ENCODE measurements at places on chromosomes 3 and 15.

DNA sequence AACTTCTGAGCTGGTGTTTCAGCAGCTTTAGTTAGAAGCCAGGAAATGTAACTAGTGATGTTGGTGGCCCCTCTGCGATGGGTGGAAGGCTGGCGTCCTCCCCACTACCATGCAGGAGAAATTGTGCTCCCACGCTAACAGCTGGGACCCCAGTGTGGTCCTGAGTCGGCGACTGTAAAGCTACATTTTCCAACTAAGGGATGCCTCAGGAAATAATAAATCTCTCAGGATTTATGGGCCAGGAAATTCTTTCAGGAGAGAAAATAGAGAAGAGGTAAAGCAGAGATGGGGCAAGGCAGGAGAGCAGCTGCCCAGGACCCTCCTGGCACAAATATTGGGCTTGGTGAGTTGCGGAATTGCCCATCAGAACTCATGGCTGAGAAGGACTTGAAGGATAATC is 186.9 kb downstream of the OPA1 start:
- no peak overlapping the region for H3K27ac ChIP-seq
- DNase-seq, result no peak
- H3K4me1 ChIP-seq, result no peaks in the 10 kb centered on the region
- no peaks in the 10 kb centered on the region for H3K27me3 ChIP-seq
- no peak overlapping the region for H3K4me3 ChIP-seq
- no peaks in the 10 kb centered on the region for H3K36me3 ChIP-seq

DNA sequence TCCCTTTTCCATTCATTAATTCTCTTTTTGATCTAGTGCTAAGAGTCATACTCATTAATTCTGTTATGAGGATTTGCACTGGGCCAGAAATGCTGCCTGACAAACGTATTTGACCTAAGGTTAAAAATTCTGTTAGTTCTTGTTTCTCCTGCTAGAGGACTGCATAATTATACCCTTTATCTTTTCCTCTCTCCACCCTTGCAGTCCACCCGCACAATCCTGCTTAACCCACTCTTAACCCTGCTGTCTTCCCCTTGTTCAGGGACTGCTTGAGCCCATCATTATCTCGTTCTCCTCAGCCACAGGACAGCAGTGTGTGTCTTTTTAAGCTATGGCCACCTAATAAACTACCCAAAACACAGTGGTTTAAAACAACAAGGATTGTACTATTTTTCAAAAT is 31.1 kb upstream of the DYNC1LI1 start:
- DNase-seq, result no peak
- no peaks in the 10 kb centered on the region for H3K36me3 ChIP-seq
- H3K4me3 ChIP-seq, result no peak overlapping the region
- H3K27ac ChIP-seq, result no peak overlapping the region
- H3K4me1 ChIP-seq, result no peaks in the 10 kb centered on the region

GRCh38 chr15:65182538-65182937 is 2.6 kb downstream of the CLPX start:
- DNase-seq, result no peak
- no peaks in the 10 kb centered on the region for H3K27me3 ChIP-seq
- H3K4me3 ChIP-seq, result no peak overlapping the region
- peaks cover 37% of the 10 kb centered on the region for H3K36me3 ChIP-seq
- H3K27ac ChIP-seq, result no peak overlapping the region
- peaks cover 42% of the 10 kb centered on the region for H3K4me1 ChIP-seq

- peak overlapping the region; percentile 14 for H3K27ac ChIP-seq
- H3K27me3 ChIP-seq, result no peaks in the 10 kb centered on the region
Measured at GRCh38 chr3:27590437-27591298, 106.5 kb upstream of the SLC4A7 start.

DNA sequence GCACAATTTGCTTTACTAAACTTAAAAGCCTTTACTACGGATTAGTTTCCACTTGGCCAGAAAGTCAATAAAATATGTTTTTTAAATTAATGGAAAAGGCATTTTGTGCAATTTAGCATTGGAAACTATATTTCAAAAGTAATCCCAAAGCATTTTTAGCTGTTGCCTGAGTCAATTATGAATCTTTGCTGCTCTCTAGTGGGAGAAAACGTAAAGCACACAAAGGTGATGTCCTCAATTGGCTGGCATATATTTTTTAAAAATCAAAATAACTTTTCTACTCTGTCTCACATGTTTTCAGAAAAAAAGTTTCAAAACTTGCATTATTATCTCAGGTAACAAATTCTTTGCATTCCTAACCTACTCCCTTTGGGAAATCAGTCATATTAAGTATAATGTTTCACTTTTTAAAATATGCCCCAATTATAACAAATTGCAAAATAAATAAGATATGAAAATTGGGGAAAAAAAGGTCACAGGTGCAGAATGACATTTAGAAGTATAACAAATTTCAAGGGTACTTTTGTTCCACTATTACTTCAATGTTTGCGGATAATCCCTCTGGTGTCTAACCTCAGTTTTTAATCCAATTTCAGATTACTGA is 47.2 kb upstream of the TEX55 start:
- no peaks in the 10 kb centered on the region for H3K36me3 ChIP-seq
- H3K4me1 ChIP-seq, result no peaks in the 10 kb centered on the region
- H3K27ac ChIP-seq, result no peak overlapping the region
- DNase-seq, result no peak
- H3K4me3 ChIP-seq, result no peak overlapping the region

DNA sequence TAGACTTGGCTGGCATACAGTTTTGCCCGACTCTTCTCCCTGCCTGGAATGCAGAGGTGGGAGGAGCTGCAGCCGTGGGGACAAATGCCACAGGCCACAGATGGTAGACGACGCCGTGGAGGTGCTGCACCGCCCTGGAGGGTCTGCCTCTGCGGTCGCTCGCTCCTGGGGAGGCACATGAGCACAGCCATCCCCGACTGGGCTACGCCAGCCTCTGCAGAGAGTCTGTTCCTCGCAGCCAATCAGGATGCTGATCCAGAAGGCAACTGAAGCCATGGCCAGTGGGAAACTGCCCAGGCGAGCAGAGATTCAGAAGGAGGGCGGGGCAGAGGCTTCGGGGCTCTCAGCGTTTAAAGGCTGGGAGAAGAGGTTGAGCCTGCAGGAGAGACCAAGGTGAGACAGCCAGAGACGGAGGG is 11.9 kb upstream of the LRRC15 start:
- no peak overlapping the region for H3K4me3 ChIP-seq
- peaks cover 10% of the 10 kb centered on the region for H3K27me3 ChIP-seq
- no peaks in the 10 kb centered on the region for H3K36me3 ChIP-seq
- peak; percentile 51 for DNase-seq
- H3K27ac ChIP-seq, result no peak overlapping the region
- no peaks in the 10 kb centered on the region for H3K4me1 ChIP-seq

- H3K27ac ChIP-seq, result no peak overlapping the region
- no peaks in the 10 kb centered on the region for H3K36me3 ChIP-seq
- H3K4me3 ChIP-seq, result no peak overlapping the region
- no peaks in the 10 kb centered on the region for H3K27me3 ChIP-seq
- no peak for DNase-seq
Measured at GRCh38 chr3:23115171-23115877, 87.8 kb upstream of the UBE2E2 start.

GRCh38 chr3:124584552-124585391 is 145.5 kb upstream of the UMPS start:
- peak overlapping the region; percentile 54 for H3K4me3 ChIP-seq
- peaks cover 43% of the 10 kb centered on the region for H3K27me3 ChIP-seq
- DNase-seq, result peak; percentile 88
- H3K27ac ChIP-seq, result peak overlapping the region; percentile 69
- peaks cover 8% of the 10 kb centered on the region for H3K4me1 ChIP-seq

DNA sequence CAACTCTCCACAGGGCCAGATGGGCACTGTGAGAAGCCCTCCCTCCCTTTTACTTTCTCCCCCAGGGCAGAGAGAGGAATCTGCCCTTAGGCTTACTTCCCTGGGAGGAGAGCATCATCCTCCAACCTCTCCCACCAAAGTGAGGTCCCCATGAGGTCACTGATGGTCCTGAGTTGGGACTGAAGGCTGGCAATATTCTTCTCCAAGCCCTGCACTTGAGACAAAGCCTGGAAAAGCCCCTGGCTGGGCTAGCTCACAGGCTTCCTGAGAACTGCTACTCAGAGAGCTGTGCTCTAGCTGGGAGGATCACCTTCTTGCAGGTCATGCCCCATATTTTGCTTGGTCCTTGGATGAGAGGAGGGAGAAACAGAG is 110.0 kb upstream of the MEF2A start:
- peaks cover 39% of the 10 kb centered on the region for H3K4me1 ChIP-seq
- no peaks in the 10 kb centered on the region for H3K36me3 ChIP-seq
- peak overlapping the region; percentile 79 for H3K27ac ChIP-seq
- no peaks in the 10 kb centered on the region for H3K27me3 ChIP-seq

GRCh38 chr3:171168086-171168485 is 141.6 kb upstream of the SLC2A2 start:
- no peaks in the 10 kb centered on the region for H3K4me1 ChIP-seq
- H3K36me3 ChIP-seq, result no peaks in the 10 kb centered on the region
- H3K4me3 ChIP-seq, result no peak overlapping the region
- H3K27me3 ChIP-seq, result no peaks in the 10 kb centered on the region
- no peak overlapping the region for H3K27ac ChIP-seq
- no peak for DNase-seq

DNA sequence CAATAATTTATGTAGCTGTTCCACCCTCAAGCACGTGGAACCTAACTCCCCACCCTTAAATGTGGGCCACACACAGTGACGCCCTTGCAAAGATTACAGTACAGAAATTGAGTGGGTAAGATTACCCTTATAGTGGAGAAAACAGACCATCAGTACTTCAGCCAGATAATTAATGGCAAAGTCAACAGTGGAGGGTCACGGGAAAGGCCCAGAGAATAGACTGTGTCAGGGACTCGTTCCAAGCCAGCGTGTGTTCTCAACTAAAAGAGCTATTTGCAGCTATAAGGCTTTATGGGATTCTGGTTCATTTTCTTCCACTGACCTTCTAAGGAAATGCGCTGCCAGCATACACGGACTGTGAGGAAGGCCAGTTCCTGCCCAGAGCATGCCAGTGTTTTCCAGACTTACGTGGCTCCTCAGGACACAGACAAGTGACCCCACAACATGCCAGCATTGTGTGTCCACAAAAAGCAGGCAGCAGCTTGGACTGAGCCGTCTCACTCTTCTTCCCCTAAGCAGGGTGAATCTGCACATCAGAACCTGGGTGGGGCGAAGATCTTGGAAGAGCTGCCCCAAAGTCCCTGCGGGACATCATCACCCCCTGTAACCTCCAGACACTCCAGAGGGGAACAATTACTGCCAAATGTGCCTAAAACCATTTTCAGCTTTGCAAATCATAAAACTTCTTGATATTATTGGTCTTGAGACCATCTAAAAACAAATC is 428.5 kb downstream of the OCA2 start:
- H3K27ac ChIP-seq, result no peak overlapping the region
- H3K27me3 ChIP-seq, result no peaks in the 10 kb centered on the region
- no peak for DNase-seq
- H3K4me3 ChIP-seq, result no peak overlapping the region
- no peaks in the 10 kb centered on the region for H3K36me3 ChIP-seq

GRCh38 chr15:63463036-63463435 is 41.4 kb upstream of the USP3 start:
- no peak for DNase-seq
- H3K4me3 ChIP-seq, result no peak overlapping the region
- H3K4me1 ChIP-seq, result peaks cover 8% of the 10 kb centered on the region

DNA sequence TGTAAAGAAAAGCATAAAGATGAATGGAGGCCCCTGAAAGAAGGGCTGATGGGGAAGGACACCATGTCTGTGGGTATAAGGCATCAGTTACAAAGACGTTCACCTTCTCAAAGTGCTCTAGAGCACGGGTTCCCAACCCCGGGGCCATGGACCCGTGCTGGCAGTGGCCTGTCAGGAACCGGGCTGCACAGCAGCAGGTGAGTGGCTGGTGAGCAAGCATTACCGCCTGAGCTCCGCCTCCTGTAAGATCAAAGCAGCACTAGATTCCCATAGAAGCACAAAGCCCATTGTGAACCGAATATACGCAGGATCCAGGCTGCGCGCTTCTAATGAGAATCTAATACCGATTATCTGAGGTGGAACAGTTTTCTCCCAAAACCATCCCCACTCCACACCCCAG is 25.7 kb downstream of the MYO1E start:
- H3K36me3 ChIP-seq, result no peaks in the 10 kb centered on the region
- no peaks in the 10 kb centered on the region for H3K27me3 ChIP-seq
- DNase-seq, result no peak
- no peak overlapping the region for H3K27ac ChIP-seq
- H3K4me3 ChIP-seq, result no peak overlapping the region

- DNase-seq, result no peak
- H3K4me1 ChIP-seq, result peaks cover 16% of the 10 kb centered on the region
- no peak overlapping the region for H3K4me3 ChIP-seq
- peaks cover 8% of the 10 kb centered on the region for H3K36me3 ChIP-seq
- no peak overlapping the region for H3K27ac ChIP-seq
- H3K27me3 ChIP-seq, result no peaks in the 10 kb centered on the region
Measured at GRCh38 chr3:120683213-120683612, 1.2 kb upstream of the HGD start.

DNA sequence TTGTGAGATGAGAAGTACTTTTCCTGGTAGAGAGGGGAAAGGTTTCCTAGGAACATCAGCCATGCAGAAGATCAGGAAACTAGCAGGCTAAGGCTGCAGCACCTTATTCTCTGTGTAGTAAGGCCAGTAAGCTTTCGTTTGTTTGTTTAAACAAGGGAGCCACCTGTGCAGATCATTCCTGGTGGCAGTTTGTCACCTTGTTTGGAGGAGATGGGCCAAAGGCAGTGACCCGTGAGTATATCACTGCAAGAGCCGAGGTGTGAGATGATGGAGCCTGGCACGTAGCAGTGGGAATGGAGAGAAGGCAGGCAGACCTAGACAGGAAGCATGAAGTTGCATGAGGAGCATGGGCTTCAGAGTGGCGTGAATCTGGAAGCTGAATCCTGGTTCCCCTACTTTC is 19.6 kb downstream of the ATG7 start:
- no peaks in the 10 kb centered on the region for H3K27me3 ChIP-seq
- peak overlapping the region; percentile 90 for H3K27ac ChIP-seq
- H3K4me1 ChIP-seq, result peaks cover 44% of the 10 kb centered on the region
- DNase-seq, result no peak
- no peak overlapping the region for H3K4me3 ChIP-seq

GRCh38 chr3:48970586-48970985 is 19.5 kb upstream of the P4HTM start:
- no peaks in the 10 kb centered on the region for H3K4me1 ChIP-seq
- DNase-seq, result no peak
- H3K27ac ChIP-seq, result no peak overlapping the region
- no peaks in the 10 kb centered on the region for H3K27me3 ChIP-seq
- H3K4me3 ChIP-seq, result no peak overlapping the region
